ENCODE measurements at places on chromosomes 4 and X.

GRCh38 chrX:31819455-31819854 is 747.6 kb upstream of the FTHL17 start:
- no peak for DNase-seq

- DNase-seq, result no peak
Measured at GRCh38 chr4:186240848-186241491, 13.7 kb downstream of the KLKB1 start.

DNA sequence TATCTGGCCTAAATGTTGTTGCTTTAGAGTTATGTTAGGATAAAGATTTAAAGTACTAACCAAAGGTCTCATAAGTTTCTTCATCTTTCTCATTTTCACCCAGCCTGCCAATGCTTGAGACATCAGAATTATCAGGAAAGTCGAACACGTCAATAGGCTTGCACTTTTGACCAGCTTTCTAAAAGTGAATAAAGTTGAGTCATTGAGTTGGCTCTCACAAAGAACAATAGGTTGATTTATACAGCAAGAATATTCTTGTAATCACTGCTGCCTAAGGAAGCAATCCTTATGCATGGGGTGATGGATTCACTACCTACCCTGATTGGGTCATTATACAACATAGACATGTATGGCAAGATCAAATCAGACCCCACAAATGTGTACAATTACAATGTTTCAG is 5.0 kb downstream of the CENPU start:
- no peak for DNase-seq

- no peak for DNase-seq
Measured at GRCh38 chrX:139134316-139134715, 396.2 kb upstream of the F9 start.

DNA sequence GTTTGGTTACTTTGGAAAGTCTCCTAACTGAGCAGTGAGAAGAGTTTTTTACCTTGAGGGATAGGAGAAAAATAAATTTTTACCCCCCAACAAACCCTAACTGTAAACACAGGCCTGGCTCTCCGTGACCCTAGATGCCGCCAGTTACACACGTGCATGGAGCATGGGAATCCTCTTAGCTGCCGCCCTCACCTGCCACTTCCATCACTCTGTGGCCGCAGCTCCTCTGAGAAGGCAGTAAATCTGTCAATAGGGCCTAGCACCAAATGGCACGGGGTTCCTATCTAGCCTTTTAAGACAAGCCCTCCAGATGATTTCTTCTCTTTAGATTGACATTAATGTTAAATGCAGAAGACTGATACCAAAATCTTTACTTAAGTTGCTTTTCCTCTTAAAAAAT is 330.3 kb upstream of the FAM241A start:
- DNase-seq, result no peak

GRCh38 chr4:125833-126232 is 1.5 kb downstream of the ZNF718 start:
- DNase-seq, result no peak

- no peak for DNase-seq
Measured at GRCh38 chr4:68655764-68656444, 14.5 kb downstream of the UGT2B15 start.

DNA sequence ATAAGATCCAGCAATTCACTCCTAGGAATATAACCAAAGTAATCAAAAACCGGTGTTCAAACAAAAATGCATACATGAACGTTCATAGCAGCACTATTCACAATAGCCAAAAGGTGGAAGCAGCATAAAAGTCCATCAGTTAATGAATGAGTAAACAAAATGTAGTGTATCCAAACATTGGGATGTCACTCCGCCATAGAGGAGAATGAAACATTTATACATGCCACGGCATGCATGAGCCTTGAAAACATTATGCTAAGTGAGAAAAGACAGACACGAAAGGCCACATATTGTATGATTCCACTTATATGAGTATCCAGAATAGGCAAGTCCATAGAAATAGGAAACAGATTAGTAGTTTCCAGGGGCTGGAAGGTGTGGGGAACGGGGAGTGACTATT is 11.0 kb upstream of the PDLIM3 start:
- DNase-seq, result no peak

- DNase-seq, result no peak
Measured at GRCh38 chrX:39667191-39667590, 430.6 kb downstream of the BCOR start.

- DNase-seq, result no peak
Measured at GRCh38 chr4:73705056-73705432, 35.3 kb upstream of the CXCL8 start.

GRCh38 chr4:78168029-78168428 is 110.9 kb downstream of the FRAS1 start:
- DNase-seq, result no peak

- DNase-seq, result no peak
Measured at GRCh38 chr4:8502836-8503585, 62.4 kb downstream of the TRMT44 start.

DNA sequence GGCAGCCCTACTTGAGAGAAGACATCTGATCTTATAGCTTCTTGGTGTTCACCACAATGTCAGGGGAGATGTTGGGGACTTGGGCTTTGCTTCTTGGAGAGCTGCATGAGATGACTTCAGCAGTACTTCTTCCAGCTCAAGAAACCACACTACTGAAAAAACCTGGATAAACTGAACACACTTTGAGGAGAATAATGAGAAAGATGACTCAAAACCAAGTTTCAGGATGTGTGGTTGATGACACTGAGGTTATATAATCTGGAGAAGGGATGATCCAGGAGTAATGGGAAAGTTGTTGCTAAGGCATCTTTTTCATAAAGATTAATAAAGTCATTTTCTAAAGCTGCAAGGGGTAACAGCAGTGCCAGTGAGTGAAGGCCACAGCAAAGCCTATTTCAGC is 58.4 kb upstream of the PNPLA4 start:
- DNase-seq, result no peak

GRCh38 chrX:53695946-53696549 is 9.5 kb upstream of the HUWE1 start:
- DNase-seq, result no peak

DNA sequence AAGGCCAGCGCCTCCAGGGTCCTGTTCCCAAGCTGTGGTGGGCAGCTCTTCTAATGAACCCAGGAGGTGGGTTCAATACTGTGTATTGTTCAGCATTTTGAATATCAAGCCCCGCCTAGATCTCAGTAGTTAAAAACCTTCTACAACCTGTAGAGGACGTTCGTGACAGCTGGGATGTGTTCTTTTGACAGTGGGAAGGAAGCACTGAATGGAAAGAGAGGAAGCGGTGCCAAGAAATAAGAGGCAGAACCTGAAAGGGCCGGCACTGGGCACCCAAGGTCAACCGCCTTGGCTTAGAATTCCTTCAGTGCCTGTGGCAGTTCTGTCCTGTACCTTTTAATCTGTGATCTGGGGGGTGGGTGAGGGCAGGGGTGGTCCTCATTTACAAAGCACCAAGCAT is 73.1 kb downstream of the CC2D2A start:
- no peak for DNase-seq

DNA sequence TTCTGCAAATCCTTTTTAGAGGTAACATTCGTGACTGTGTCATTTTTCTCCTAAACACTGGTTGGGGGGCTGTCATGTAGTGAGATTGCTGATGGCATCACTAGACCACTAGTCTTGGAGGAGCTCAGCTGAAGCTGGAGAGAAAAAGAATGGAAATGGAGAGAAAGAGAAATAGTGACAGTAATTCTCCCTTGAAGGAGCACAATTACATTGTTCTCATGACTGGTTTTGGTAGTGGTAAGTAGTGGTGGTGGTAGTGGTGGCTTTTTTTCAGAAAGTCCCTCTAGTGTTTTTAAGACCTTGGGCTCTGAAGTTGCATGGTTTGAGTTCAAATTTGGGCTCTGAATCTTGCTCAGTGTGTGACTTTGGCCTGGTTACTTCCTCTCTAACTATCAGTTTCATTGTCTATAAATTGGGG is 99.8 kb downstream of the LARP7 start:
- no peak for DNase-seq

GRCh38 chr4:35695421-35695820 is 548.9 kb downstream of the ARAP2 start:
- DNase-seq, result no peak

- no peak for DNase-seq
Measured at GRCh38 chr4:59535541-59535940, 1664.6 kb upstream of the ADGRL3 start.

GRCh38 chrX:103437147-103437873 is 61.0 kb downstream of the BEX3 start:
- no peak for DNase-seq

- DNase-seq, result no peak
Measured at GRCh38 chr4:140096483-140096861, 57.5 kb downstream of the MAML3 start.

DNA sequence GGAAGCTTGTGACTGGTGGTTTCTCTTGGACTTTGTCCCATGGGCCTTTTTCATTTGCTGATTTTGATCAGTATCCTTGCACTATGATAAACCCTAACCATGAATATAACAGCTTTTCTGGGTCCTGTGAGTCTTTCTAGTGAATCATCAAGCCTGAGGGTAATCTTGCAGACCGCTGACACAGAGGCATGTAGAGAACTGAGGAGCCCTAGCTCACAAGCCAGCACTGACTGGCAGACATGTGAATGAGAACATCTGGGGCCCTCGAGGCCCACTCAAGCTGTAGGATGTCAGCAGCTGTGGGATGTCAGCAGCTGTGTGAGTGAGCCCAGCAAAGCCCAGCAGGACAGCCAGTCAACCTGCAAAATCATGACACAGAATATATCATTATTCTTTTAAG is 36.7 kb downstream of the HMGB3 start:
- no peak for DNase-seq

DNA sequence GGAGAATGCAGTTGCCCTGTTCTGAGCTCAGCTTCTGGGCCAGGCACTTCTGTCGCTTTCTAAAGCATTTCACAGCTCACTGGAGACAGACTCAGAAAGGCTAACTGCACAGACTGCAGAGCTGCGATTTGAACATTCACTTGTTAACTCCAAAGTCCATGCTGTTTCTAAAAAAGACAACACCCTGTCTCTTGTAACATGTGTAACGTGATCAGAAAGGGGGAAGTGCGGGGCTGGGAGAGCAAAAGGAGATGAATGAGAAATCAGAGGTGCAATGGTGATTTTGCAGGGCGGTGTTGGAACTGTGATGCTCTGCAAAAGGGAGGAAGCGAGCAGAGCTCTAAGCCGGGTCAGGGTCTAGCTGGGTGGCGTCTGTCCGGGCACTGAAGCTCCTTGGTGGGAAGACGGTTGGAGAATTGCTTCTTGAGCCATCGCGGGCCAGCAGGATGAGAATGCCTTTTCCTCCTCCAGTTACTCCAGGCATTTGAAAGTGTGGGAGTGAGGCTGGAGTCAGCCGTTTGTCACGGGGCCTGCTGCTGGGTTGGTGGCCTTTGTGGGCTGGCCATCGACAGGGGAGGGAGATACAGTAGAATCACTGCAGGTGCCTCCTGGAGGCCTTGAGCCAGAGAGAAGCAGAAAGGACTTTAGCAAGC is 20.3 kb downstream of the TBC1D14 start:
- no peak for DNase-seq

DNA sequence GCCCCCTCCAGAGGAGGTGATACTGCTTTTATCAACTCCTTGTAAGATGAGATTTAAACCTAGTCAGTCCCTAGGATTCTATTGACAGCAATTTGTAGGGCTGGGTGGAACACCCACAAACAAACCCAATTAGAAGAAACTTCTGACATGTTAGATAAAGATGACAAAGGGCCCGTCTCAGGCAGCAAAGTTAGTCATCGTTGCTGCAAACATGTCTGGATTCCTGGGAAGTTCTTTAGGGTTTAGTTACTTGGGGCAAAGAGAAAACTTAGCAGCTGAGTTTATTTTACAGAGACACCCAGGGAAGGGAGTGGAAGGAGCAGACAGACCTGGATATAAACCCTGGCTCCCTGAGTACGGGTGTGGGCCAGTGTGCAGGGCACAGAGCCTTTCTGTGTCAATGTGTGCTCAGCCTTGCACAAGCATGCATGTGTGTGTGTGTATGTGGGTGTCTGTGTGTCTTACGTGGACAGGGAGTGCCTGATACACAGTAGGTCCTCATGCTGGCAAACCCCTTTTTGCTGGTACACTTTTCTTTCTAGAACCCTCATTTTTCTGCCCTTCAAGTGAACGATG is 130.0 kb upstream of the STX18 start:
- DNase-seq, result no peak

- DNase-seq, result no peak
Measured at GRCh38 chrX:153970357-153971123, 1.1 kb downstream of the HCFC1 start.

DNA sequence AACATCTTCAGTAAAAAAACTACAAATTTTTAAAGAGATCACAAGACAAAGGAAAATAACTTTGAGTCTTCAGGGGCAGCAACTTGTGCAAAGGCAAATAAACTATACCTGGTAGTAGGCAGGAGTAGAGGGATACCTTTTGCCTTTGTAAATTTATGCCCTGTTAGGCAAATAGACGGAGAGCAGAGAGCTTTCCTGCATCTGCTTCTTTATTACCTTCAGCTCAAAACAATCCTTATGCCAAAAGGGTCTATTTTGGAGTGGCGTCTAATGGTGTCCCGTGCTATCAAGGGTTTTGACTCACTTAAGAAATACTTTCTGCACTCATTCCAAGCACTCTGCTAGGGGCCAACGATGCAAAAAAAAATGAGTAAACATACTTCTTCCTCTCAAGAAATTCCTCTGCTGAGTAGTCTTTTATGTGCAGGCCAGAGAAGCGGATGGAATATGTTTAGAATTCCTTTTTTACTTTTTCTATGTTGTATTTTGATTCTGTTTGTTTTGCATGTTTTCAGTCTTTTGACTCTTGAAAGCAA is 131.9 kb downstream of the ANXA5 start:
- DNase-seq, result no peak

GRCh38 chr4:108560616-108561015 is 59.8 kb upstream of the RPL34 start:
- no peak for DNase-seq

- DNase-seq, result no peak
Measured at GRCh38 chr4:105896461-105896942, 1.2 kb downstream of the NPNT start.

DNA sequence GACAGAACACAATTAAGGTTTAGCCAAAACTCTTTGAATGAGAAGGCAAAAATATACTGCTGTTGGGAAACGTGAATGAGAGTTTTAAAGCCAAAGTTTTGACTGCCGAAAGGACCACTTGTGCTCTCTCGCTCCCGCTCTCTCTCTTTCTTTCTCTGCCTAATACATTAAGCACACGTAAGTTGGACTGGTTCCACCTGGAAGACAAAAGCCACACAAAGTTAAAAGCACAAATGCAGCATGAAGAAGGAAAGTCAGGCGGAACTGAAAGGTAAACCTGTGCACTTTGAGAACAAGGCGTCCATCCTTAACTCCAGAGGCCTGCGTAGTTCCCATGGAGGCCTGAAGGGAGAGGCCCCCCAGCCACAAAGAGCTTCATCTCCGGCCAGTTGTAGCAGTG is 1.9 kb downstream of the DCAF12L2 start:
- DNase-seq, result no peak

DNA sequence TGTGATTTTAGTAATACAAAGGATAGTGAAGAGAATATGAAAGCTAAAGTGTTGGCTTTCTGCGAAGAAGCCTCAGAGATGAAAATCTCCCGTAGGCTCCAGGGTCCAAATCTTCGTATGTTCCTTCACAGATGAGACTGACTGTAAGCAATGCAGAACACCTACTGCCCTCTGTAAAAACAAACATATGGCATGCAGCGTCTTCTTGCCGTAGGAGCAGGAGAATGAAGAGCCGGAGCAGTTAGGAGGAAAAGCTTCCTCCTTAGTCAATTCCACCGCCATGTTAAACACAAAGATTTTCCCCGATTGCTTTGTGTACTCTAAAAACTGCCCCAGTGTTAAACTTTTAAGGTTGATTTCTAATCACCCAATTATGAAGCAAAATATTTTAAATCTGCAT is 22.5 kb downstream of the RWDD4 start:
- no peak for DNase-seq

- no peak for DNase-seq
Measured at GRCh38 chr4:183831026-183831446, 74.1 kb upstream of the STOX2 start.

GRCh38 chr4:188955066-188955465 is 815.8 kb downstream of the TRIML1 start:
- DNase-seq, result no peak
